ENCODE measurements at places on chromosomes 13 and 19.

GRCh38 chr19:18869781-18870530 lies 26.0 kb downstream of the CERS1 start:
- DNase-seq: no peak

DNA sequence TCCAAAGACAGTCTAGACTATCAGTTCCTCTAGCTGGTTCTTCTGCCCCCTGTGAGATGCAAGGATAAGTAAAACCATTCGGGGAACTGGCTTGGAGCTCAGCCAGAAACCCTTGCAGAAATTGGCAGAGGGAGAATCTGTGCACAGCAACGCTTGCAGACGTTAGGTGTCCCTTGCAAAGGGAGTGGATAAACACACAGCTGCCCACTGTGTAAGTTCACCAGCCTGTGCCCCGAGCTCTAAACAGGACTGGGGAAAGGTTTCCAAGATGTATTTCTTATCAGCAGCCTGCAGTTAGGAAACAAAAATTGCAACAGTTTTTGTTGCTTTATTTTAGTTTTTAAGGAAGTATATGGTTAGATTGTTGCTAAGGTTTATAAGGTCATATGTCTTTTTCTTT lies 19.0 kb upstream of the ADGRE1 start:
- DNase-seq: no peak

- DNase-seq: no peak
These were observed 599.7 kb upstream of the SLITRK1 start for GRCh38 chr13:84481958-84482357.

- DNase-seq: no peak
These were observed 7.0 kb downstream of the COX6B2 start for GRCh38 chr19:55347442-55348009.

DNA sequence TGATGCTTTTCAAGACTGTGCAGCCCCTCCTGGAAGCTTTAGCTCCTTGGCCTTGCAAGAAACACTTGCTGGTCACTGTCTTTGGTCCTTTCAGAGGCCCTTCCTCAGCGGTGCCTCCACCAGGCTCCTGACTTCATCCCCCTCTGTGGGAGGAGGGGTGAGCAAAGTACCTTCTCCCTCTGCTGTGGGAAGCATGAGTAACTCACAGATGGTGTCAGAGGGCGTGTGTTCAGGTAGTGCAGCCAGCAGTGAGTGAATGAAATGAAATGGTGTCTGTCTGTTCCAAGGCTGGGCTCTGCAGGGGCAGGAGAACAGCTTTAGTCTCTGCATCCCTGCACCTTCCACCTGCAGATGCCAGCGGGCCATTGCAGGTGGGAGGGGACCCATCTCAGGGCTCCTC lies 102.9 kb downstream of the SHISA2 start:
- no peak for DNase-seq
